NCI-H1436 treated with DMSO at 0.1 percent for 48 hours (cell line): ENCODE measurements at places on chromosomes 1 and 21.

DNA sequence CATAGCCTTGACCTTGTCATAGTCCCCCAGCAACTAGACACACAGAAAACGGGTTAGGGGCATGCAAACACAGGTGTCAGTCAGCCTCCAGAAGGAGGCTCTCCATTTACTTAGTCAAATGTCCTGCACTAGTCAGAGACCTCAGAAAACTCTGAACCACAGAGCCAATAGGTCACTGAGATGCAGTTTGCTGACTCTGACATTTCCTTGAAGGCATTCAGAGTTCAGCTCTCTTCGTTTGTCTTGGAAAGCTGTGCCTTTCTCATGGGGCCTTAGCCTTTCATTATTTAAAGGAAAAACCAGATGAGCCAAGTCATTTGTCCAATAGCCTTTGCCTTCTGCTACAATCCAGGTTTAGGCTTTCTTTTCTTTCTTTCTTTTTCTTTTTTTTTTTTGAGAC is 3.5 kb downstream of the OLFML2B start:
- DNase-seq: no peak

DNA sequence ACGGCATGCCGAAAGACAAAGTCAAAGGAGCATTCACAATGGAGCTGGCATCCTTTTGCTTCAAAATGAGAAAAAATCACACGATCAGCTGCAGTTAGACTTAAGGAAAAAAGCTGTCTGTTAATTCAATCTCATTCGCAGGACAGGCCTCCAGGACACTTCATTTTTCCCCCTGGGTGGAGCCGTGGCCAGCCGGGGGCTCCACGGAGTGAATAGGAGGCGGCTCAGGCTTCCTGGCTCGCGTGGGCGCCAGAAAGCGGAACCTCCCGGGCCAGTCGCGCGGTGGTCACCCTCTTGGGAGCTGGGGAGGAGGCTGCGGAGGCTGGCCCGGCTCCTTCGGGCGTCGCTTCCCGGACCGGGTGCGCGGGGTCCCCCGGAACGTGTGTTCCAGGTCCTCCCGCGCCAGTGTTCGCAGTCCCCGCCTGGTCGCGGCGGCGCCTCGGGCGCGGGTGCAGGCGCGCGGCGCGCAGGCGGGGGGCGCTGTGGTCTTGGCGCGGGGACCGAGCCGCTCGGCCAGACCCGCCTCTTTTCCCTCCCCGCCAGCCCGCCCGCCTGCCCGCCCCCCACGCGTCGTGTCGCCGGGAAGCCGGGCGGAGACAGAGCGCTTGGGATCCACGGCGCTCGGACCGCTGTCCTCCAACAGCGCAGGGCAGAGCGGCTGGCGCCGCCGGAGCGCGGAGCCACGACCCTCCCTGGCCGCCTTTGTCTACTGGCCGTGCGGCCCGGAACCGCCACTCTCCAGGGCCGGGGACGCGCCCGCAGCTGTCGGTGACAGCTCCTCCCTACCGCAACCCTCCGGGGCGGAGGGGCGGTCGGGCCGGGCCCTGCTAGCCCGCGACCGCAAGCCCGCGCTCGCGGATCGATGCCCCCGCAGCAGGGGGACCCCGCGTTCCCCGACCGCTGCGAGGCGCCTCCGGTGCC is at the start of gene RHOU:
Gene RHOU (plus strand): TSS at position 599 of the 921 bp plus-strand sequence. CDS start 264 bp downstream, at position 863.
- DNase-seq: no peak

DNA sequence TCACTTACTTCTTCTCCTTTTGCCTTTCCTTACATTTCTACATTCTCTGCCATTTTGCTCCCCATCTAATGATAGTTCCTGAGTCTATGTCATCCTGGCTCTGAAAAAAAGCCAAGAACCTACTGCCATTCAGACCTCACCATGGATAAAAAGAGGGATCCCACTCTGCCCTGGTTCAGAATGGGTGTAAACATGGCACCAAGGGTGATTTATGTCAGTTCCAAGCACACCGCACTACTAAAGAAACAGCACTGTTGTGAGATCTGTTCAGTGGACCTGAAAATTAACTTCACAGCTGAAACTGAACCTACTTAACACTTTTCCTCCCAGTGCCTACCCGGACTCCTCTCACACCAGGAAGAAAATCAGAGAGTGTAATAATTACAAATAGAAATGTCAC is 72.3 kb upstream of the NTPCR start:
- no peak for DNase-seq

- DNase-seq: no peak
Observed at GRCh38 chr1:158251163-158251562, 3.1 kb upstream of the CD1A start.

- no peak for DNase-seq
Observed at GRCh38 chr1:116769994-116770393, 15.8 kb downstream of the CD2 start.

DNA sequence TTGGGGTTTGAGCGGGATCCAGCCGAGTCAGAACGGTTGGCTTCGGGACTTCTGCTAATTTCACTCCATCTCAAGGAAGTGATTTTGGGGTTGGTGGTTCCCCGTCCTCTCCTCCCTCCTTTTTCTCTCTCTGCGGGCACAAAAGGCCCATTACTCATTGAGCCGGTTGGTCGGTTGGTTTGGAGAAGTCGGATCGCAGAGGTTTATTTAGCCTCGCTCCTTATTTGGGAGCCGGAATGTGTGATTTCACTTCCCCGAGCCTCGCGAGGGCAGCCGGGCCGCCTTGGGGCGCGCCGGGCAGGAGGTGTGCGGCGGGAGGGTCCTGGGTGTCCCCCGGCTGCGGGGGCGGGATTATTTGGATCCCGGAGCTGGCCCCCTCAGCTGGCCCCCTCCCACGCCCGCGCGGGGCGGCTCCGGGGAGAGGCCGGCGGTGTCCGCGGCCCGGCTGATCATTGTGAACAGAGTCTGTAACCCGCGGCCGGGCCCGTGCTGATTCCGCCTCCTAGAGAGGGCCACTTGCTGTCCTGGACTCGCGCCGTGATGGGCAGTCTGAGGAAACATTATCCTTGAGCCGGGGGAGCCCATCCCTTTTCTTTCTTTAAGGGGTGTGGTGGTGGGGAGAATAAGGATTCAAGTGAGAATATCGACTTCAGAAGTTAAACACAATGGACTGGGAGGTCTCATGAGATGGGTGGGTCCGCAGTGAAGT is 1.2 kb downstream of the MAPKAPK2 start:
- DNase-seq: no peak

- DNase-seq: no peak
Observed at GRCh38 chr1:247212012-247212411, 40.2 kb upstream of the ZNF124 start.

- no peak for DNase-seq
Observed at GRCh38 chr21:45579383-45580180, 37.3 kb upstream of the SLC19A1 start.

DNA sequence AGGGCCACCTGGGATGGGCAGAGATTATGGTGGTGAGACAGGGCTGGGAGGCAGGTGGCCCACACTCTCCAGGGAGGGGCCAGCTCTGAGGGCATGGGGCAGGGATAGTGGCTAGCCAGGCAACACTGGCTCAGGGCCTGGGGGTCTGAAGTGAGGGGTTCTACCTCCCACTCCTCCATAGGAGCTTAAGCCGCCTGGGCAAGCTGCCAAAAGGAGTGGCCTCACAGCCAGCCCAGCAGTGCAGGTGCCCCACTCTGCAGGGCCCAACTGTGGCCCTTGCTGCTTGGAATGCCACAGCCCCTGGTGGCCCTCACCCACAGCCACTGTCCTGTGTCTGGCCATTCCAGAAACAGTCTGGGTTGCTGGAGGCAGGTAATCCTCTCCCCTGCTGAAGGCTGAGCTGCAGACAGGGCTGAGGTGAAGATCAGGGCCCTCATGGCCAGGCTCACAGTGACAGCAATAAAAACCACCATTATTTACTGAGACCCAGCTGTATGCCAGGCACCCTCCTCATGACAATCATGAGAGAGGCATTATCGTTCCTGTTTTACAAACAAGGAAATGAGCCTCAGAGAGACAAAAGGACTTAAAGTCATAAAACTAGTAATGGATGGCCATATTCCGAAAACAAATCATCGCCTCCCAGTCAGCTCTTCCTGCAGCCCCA is 31.0 kb downstream of the KIF21B start:
- DNase-seq: no peak

DNA sequence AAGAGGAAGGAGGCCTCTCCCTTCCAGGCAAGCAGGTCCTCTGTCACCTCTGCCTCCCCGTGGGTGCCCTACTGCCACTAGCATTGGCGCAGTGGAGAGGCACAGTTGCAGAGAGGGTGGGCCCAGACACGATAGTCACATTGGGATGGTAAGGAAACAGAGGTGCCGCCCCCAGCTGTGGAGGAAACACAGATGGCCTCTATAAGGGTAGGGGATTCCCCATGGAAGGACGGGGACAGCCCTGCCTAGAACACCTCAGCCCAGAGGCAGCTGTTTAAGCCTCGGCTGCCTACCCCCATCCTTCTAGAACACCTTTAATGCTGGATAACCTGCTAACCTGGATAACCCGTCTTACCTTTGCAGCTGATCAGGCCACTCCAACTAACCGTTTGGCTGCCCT is 65.7 kb upstream of the CNTN2 start:
- no peak for DNase-seq

- DNase-seq: no peak
Observed at GRCh38 chr1:165999826-166000225, 167.0 kb downstream of the FAM78B start.

DNA sequence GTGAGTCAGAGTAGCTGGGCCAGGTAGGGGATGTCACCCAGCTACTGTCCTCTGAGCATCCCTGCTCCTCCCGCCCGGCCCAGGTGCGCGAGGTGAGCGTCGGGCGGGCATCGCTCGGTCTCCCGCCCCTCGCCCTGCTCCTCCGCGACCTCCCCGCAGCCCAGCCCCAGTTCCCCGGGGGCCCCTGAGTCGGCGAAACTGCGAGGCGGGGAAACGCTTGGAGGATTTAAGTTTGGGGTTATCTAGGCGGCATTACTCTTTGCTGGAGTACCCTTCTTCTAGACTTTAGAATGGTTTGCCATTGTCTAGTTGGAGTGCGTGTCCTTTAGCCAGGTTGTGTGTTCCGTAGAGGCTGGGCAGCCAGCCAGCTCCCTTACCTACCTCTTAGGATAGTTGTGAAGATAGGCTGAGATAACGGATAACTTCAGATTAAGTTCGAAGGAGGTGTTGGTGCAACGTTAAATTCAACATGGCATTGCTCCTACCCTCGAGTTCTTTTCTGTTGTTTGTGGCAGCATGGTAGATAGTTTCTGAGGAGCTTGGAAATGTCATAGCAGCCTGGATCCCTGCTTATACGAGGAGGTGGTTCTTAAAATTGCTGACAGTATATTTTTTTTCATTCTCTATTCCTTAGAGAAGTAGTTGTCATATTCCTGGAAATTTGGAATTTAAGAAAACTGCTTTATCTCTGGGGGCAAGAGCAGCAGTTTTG is 697 bp downstream of the AGO3 start:
- DNase-seq: no peak

DNA sequence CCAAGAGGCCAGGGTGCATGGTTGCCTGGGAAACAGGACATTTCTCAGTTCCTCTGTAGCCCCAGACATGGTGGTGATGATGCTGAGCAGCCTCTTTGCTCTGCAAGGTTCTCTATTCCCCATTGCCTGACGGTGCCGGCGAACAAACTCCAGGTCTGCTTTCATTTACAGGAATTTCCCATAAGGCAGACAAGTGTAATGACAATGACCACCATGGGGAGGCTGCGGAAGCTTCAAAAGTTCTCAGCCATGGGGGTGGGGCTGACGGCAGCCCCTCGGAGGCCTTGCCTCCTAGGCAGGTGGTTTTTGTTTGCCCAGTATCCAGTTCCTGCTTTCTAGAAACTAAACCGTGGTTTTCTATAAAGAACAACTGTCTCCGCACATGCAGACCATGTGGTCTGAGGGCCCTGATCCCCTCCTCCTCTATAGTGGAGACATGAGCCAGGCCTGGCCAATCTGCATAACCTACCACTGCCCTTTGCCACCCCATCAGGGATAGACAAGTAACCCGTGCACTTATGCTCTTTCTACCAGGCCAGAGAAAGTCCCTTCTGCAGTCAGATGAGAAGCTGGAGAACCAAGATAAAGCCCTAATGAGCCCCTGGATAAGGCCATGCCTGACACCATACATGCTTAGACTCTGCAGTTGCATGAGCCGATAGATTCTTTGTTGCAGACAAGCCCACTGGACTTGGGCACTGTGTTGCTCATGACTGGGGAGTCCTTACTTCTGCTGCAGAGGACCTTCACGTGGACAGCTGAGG is 54.1 kb downstream of the LDLRAD2 start:
- DNase-seq: no peak

DNA sequence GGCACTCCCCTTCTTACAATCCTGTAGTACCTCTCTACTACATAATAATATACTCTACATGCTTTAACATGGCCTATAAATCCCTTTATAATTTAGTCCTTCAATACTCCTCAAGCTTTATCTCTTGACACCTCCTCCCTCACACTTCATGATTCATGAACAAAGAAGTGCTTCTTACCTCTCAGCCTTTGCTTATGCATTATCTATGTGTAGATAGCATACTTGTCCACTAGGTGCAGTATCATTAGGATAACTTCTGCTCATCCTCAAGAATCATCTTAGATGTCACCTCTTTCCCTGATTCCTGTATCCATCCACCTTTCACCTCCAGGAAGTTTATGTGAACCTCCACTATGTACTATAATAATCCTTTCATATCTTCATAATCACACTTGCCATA is 74.4 kb downstream of the COL24A1 start:
- no peak for DNase-seq

DNA sequence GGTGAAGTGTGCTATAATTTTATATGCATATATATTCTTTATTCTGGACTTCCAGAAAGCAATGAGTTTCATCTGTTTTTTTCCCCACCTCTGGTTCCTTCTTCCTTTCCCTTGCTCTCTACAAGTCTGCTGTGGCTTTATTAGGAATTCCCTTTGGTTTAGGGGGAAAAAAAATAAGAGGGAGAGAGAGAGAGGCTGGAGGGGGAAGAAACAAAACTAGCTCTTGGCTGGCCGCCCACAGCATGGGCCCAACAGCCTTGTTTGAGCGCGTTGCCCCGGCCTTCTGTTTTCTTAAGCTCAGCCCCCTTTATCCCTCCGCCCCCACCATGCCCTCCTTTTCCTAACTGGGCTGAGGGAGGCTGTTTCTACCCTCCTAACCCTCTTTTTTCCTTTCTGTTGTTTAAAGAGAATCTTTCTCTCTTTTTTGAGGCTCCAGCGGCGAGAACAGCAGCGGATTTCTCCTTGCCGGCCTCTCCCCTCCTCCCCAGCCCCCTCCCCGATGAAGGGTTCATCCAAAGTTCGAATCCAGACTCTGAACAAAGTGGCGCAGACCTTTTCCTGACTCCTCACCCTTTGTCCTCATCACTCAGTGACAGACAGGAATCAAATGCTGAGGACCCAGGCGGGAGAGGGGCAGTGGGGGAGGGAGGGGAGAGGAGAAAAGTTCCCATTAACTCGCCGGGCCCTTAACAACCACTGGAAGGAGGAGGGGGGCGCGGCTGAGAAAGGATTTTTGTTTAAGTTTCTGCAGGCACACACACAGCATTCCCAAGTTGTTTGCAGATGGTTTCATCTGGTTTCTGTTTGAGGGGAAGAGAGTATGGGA is 29.7 kb downstream of the PBX1 start:
- no peak for DNase-seq
